Stimulated activated CD4-positive, alpha-beta T cell treated with anti-CD3 and anti-CD28 coated beads, TNF-alpha, amount 100 ng/mL, for 1 hour (primary cell): ENCODE measurements at places on chromosomes 7 and 10.

GRCh38 chr7:103524042-103524907 is 78.3 kb upstream of the SLC26A5 start:
- no peak for DNase-seq

DNA sequence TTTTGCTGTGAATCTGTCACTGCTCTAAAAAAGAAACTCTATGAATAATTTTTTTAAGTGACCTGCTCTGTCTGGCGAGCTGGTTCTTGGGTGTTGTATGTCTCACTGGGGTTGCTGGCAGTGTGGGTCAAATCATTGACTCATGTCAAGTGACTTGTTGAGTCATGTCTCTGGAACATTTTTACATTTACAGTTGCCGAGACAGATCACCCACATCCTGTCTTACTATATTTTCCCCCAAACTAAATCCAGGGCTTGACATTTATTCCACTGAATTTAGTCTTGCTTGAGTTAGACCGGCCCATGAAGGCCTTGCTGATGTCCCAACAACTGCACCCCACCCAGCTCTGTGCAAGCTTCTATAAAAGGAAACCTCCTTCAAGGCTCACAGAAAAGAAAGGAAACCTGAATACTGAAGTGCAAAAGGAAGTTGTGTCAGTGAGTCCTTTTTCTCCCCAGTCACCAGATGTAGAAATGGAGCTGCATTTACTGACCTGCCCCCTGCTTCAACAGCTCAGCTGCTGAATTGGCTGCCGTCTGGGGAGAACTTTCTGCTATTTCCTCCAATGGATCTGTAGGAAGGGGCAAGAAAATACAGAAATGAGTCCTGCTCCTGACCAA is 290.3 kb downstream of the TNS3 start:
- DNase-seq, result no peak

GRCh38 chr7:5452937-5453540 is 29.4 kb upstream of the TNRC18 start:
- no peak for DNase-seq

GRCh38 chr7:158945519-158945918 is 89.2 kb downstream of the DYNC2I1 start:
- DNase-seq, result no peak

DNA sequence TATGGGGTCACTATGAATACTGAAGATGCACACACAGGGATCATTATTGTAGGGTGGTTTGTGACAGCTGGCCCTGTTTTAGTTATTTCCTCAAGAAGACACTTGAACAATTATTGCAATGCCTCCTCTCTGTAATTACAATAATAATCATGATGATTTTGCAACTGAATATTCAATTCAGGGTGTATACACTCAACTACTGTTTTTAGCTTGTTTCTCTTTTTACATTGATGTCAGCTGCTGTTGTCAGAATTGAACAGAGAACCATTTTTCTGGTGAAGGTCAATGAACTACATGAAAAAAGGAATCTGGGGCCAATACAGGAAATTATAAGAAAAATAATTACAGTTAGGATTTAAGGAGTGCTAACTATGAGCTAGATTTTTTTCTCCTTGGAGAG is 28.6 kb upstream of the MKLN1 start:
- no peak for DNase-seq

- DNase-seq, result no peak
These were observed 24.0 kb downstream of the PKD1L1 start for GRCh38 chr7:47924266-47924665.

DNA sequence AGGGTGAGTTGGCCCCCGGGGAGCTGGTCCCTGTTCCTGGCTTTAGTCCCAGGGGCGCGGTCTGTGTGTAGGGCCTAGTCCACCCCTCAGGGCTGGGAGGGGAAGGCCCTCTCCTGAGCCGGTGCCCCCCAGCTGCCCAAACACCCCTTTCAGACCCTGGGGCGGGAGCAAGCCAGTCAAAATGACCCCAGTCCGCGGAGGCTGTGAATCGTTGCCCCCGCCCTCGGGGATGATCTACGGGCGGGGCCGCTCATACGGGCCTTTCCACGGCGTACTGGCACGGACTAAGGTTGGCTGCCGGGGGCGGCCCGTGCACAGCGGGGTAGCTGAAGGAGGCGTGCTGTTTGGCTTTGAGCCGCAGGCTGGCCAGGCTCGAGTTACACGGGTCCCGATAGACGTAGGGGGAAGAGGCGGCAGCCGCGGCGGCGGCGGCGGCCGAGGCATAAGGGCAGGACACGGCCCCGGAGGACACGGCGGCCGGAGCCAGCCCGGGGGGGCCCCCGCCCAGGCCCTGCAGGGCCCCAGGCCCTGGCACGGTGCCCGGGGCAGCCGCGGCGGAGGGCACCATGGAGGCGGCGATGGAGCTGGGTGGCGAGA is 4.3 kb downstream of the ELOVL3 start:
- peak; percentile 15 for DNase-seq
